ENCODE measurements at places on chromosomes 12 and 14.

- DNase-seq, result no peak
Observed at GRCh38 chr14:89178800-89179535, 238.1 kb downstream of the FOXN3 start.

DNA sequence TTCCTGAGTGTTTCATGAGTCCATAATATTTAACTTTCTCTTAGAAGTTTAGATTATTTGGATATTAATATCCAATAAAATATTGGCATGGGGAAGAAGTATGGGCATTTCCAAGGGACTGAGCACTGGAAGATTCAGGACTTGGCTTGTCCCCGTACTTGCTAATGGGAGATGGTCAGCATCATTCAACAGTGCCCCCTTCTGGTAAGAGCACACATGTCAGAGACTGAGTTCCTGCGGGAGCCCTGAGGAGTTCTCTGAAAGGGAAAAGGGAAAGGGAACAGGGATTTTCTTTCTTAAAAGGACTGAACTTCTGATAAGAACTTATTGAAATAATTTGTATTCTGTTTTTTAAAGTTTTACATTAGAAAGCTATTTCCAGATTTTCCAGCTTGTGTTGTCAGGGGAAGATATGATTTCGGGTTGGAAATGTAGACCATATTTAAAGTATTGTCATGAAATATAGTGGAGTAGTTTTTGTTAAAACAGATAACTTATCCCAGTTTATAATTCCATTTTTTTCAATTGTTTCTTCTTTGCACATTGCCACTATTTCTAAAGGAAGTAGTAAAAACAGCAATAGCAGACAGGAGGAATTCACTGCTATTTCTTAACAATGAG, 59.8 kb upstream of the C12orf71 start:
- DNase-seq, result peak; percentile 67

DNA sequence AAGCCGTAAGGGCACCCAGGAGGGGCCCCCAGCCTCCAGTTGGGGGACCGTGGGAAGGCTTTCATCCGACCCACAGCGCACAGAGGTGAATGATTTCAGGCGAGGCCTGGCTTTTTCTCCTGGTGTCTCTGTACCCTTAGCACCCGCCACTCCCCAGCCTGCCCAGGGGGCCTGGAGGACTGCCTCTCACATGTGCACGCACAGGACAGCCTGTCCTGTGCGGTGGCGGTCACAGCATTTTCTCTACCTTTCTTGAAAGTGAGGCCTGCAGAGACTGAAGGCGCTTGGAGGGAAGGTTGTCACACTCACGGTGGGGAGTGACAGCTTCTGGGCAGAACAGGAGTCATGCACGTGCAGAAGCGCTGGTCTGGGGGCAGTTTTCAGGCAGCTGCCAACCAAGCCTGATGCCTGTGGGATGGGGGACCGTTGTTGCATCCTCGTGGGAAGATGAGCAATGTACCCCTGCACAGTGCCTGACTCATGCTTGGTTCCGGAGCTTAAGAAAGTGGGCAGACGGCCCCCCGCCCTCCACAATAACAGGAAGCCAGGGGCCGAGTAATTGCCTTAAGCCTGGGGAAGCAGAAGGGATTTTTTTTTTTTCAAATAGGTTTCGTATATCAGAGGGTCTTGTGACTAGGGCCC, 148.1 kb downstream of the TSPAN9 start:
- DNase-seq, result peak; percentile 70

- peak; percentile 1 for DNase-seq
Observed at GRCh38 chr12:44709166-44709565, 166.9 kb downstream of the NELL2 start.

GRCh38 chr14:32786886-32787285, 151.8 kb upstream of the NPAS3 start:
- DNase-seq, result no peak

DNA sequence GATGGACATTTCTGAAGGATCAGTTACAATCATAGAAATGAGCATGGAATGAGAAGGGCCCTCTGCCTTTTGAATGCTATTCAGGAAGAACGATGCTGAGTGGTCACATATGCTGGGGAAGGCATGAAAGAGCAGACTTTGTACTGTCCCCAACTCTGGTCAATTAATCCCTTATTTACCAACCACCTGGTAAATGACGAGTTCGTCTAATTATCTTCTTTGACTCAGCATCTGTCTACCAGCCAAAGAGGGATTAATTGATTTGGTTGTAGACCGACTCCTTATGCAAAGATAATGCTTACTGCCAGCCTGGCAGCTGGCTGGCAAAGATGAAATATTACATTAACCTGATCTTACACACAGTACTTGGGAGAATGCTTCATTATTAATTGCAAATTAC, 152.2 kb downstream of the CHST11 start:
- no peak for DNase-seq

- no peak for DNase-seq
Observed at GRCh38 chr12:88172844-88173407, 30.8 kb downstream of the TMTC3 start.

DNA sequence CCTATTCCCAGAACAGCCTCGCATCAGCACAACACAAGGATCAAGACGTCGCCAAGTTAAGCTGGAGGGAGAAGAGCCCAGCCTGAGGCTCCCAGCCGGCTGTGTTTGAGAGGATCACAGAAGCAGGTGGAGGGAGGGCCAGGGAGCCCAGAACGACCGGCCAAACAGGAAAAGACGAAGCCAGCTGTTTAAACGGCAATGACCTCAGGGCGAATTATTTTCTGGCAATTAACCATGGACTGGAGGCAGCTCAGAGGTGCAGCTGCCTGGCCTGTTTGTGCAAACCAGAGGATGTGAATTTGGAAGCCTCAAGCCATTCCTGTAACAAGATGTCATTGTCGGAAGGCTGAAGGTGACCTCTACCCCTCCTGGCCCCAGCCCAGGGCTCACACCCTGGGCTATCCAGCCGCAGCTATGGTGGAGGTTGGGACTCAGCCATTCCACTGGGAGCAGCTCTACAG, 175.8 kb upstream of the PRMT8 start:
- DNase-seq, result peak; percentile 36

DNA sequence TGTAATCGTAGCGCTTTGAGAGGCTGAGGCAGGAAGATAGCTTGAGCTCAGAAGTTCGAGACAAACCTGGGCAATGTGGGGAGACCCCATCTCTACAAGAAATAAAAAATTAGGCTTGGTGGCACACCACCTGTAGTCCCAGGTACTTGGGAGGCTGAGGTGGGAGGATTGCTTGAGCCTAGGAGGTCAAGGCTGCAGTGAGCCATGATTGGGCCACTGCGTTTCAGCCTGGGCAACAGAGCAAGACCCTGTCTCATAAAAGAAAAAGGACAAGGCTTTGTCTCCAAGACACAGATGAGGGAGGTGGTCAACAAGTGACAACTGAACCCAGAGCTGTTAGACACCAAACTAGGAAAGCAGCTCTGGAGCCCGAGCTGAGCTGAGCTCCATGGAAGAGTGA, 14.5 kb upstream of the TAMALIN start:
- no peak for DNase-seq

DNA sequence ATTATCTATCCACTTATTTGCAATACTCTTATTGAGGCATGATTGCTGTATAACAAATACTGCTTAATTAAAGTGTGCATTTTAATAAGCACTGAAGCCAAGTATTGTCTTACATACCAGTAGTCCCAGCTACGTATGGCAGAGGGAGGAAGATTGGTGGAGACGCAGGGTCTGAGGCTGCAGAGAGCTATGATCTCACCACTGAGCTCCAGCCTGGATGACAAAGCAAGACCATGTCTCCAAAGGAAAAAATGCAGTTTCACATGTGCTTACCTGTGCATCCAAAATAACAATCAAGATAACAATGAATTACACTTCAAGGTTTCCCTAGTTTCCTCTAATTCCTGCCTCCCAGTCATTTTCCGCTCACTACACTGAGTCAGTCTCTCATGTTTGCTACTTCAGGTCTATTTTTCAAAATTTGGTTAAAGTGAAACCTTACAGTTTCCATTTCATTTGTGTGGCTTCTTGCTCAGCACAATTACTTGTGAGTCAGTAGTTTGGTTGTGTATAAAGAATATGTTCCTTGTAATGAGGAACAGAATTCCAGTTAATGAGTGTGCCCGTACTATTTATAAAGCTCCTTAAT, 1250.1 kb downstream of the TMEM121 start:
- DNase-seq, result no peak

DNA sequence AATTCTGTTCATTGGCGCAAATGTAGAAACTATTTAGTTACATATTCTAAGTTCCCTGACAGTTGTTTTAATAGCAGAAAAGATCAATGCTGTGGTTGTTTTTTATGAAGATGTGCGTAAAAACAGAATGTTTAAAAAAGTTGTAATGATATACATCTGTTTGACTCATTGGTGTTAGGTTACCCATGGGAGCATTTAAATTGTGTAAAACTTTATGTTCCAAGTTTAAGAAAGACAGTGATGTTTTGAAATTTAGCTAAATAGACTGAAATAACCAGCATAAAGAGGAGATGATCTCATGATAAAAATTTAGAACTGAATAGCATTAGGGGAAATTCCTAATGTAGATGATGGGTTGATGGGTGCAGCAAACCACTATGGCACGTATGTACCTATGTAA, 3.6 kb downstream of the PELI2 start:
- no peak for DNase-seq

DNA sequence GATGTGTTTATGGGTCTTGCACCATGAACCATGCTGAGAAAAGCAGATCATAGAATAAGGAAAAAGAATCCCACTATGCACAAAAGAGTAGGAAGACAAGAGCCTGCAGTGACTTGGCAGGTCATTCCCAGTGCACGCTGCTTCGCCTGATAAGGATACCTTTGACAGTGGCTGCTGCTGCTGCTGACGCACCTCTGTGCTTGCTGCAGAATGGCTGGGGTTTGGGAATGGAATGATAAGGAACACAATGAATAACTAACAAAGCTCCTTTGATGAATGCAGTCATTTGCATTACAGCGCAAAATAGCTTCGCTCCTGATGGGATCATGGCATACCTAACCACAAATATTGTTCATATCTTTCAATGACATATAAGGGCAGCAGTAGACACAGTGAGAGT, 278.7 kb downstream of the PDZRN4 start:
- no peak for DNase-seq

DNA sequence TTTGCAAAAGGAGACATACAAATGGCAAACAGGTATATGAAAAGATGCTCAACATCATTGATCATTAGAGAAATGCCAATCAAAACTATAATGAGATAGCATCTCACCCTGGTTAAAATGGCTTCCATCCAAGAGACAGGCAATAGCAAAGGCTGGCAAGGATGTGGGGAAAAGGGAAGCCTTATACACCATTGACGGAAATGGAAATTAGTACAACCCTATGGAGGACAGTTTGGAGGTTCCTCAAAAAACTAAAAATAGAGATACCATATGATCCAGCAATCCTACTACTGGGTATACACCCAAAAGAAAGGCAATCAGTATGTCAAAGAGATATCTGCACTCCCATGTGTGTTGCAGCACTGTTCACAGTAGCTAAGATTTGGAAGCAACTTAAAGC, 17.3 kb upstream of the CKAP4 start:
- DNase-seq, result no peak

- no peak for DNase-seq
Observed at GRCh38 chr12:124687174-124687902, 119.9 kb upstream of the NCOR2 start.

Measured in A172 (cell line).